ENCODE measurements at places on chromosomes 6 and 20. TPM values are rescaled to one million over a fixed set of nuclear protein-coding genes. Genes with fewer than 3 reads are reported as not detected.

DNA sequence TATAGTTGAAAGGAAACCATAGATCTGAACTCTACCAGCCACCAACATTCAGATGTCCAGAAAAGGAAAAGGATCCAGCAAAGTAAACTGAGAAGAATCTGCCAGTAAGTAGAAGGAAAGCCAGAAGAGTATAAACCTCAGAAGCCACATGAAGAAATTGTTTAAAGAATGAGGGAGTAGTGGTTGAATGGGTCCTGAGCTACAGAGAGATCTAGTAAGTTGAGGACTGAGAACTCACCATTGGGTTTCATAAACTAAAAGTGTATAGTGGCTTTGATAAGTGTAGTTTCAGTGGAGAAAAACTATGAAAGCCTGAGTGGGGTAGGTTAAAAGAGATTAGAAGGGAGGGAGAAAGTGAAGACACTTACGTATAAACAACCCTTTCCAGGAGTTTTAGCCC is 32.0 kb upstream of the SUMO4 start:
- DNase-seq = no peak

DNA sequence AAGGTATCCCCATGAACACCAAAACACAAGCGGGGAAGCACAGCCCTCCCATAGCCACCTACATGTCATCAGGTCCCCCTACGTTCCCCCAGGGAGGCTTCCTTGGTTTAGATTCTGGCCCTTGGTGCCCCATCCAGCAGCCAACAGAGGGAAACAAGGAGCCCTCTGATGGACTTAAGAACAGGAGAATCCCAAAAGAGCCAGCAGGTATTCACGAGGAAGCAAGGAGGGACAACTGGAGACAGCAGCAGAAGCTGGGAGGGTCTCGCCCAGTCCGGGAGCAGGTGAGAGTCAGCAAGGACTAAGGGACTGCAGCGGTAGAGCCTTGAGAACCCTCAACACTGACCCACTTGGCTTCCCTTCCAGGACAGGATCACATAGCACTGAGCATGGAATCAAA is 58.4 kb upstream of the TOP1 start:
- DNase-seq = no peak

GRCh38 chr20:37328149-37328945 is 17.6 kb upstream of the SRC start:
- no peak for DNase-seq

DNA sequence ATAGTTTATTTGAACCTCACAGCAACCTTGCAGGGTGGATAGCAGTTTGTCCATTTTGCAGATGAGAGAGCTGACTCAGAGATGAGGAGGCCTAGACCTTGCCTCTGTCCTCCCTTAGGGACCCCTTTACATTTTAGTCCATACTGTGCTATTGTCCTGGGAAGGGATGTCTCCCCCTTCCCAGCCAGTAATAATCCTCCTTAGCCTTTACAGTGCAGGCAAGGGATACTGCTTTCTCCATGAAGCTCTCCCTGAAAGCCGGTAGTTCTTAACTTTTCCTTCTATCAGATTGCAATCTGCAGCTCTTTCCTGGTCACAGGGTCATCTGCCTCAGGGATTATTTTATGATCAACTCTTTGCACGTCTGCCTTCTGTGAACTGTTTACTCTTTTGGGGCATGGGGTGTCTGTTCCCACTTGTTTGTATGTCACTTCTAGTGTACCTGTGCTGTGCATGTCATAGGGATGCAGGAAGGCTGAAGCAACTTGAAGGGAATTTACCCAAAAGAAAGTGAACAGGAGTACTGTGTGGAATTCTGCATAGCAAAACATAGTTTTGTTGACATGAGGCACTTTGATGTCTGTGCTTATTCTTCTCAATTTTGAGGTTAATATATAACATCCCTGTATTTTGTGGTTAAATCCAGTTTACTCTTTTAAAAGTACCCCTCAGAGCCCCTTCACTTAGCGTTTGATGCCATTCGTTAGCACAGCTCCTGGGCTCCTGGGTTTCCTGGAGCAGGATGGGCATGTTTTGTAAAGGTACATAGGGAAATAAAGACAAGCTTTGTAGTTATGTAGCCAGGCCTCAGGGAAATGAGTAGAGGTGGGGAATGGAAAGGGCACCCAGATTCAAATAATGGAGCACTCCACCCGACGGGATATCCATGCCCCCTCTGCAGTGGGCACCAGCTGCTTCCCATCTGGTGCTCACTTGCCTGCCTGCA is 38.1 kb downstream of the DHX35 start:
- DNase-seq = no peak

DNA sequence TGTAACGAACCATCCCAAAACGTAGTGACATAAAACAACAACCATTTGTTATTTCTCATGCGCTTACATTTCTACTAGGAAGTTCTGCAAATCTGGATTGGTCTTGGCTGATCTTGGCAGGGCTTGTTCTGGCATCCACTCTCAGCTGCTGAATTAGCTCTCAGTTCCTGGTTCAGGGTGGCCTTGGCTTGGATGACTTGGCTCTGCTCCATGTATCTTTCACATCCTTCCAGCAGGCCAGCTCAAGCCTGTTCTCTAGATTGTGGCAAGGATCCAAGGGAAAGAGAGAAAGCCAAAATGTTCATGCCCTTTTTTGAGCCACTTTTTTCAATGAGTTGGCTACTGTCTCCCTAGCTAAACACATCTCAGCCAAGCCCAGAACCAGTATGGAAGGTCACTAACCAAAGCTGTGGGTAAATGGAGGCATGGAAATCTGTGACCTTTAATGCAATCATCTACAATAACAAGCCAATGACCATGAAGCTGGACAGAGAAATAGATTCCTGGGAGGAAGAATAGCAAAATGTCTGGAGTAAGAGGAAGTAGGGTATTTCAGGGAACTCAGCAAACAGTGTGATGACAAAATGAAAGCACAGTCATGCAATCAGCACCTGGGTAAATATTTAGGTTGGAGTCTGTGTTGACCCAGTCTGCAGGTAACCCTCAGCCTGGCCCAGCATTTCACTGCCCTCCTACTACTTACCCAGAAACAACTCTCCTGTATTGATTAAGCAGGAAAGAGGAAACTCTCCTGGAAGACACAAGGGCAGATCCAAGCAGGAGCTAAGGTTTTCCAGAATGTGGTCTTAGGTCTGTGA is 32.7 kb upstream of the SNAP25 start:
- no peak for DNase-seq

GRCh38 chr6:106715922-106716321 is 86.5 kb downstream of the QRSL1 start:
- no peak for DNase-seq

DNA sequence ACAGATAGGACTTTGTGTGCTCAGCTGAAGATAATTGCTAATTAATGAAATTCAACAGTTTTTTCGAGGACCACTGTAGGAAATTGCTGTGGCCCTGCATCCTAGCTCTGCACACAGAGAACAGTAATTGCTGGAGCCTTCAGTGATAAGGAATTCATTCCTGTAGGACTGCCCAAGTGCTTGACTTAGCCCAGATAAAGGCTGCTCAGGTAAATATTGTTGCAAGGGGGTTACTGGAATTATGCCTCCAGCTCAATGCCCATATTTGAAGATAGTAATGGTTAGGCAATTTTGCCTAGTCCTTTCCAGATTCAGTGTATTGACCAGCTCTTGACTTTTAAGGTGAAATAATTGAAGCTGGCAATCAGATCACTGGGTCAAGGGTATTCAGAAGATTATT is 122.9 kb downstream of the SLC24A3 start:
- no peak for DNase-seq

DNA sequence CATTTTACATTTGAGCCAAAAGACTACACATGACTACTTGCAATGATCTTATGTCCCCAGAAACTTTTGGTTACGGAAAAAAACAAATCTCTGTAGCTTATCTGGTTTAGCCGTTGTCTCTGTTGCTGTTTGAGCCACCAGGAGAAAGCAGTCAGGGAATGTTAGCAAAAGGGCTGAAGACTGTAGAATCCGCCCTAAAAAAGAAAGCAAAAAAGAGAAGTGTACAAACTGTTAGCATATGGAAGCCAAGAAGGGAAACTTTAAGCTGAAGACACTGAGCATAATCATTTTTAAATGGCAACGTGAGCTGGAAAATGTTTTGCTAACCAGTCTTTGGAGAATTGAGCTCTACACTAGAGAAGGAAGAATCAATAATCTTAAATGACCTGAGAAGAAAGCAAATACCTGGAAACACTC is 69.9 kb upstream of the MYLIP start:
- no peak for DNase-seq

DNA sequence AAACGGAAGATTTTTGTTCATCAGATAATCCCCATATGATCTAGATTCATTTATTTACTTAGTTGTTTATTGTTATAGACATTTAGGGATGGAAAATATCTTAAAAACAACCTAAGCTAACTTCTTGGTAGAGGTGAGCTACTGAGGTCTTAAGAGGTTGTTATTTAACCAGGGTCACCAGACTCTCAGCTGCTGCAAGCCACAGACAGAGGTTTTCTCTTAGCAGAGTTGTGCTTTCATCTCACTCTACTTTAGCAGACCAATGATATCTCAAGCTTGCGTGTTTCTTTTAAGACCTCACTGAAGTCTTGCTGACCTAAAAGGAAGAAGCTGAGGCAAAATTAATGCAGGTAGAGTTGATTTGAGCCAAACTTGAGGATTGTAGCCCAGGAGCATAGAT is 43.6 kb downstream of the NCOA7 start:
- DNase-seq = no peak

Gene POPDC3
- total RNA-seq = not detected

DNA sequence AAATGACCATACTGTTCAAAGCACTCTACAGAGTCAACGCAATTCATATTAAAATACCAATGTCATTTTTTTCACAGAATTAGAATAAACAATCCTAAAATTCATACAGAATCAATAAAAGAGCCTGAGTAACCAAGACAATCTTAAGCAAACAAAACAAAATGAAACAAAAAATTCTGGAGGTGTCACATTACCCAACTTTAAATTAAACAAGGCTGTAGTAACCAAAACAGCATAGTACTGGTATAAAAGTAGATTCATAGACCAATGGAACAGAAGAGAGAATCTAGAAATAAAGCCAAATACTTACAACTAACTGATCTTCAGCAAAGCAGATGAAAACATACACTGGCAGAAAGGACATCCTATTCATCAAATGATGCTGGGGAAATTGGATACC is 346.9 kb upstream of the JAG1 start:
- DNase-seq = no peak

Gene GMPR
- 26.7 TPM for total RNA-seq

Gene RSPO3
- 0.52 TPM for total RNA-seq

DNA sequence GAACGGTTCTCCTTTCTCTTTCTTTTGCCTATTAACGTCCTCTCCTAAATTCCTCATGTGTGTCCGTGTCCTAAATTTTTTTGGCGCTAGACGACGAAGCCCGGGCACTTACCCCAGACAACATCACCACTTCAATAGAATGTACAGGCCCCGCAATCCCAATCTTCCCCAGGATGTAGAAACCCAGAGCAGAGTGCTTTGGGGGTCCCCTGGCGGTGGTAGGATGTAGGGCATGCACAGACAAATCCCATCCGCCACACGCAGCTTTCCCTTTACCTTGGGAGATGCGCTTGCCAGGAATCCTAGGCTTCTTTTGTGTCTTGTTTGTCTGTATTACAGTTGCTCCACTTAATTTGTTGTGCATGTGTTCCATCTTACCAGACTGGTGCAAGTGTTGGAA is 417.3 kb upstream of the ARID1B start:
- no peak for DNase-seq

Gene CCN6
- total RNA-seq = 1.1 TPM

Gene GNAS-AS1
- not detected for total RNA-seq

GRCh38 chr6:127403636-127404035 is 55.6 kb downstream of the KIAA0408 start:
- no peak for DNase-seq

Gene KHDC1L
- not detected for total RNA-seq

GRCh38 chr20:48742912-48743680 is 84.7 kb downstream of the PREX1 start:
- no peak for DNase-seq

- DNase-seq = no peak
These were observed 43.8 kb downstream of the LGSN start for GRCh38 chr6:63275953-63276352.

Gene C20orf144
- total RNA-seq = not detected

DNA sequence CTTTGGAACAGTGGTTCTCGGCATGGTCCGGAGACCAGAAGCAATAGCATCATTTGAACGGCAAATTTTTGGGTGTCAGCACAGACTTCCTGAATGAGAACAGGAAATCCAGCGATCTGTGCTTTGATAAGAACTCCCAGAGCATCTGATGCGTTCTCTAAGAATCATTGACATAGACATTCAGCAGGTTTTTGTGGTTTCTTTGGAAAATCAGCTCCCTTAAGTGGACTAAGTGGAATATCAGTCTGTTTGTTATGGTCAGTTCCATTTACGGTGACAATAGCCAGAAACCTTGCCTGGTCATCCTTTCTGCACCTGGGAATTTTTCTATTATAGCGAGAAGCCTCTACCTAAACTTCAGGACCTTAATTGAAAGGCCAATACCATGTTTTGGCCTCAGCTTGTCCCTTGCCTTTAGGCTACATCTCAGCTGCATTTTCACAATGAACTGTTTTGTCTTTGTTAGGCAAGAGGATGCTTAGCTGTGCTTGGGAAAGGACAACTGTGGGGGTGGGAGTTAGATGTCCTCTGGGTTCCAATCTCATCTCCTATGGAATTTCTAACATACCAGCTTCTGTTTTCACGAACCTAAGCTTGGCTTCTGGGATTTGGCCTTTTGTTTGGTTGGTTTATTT is 299.7 kb downstream of the CDKAL1 start:
- no peak for DNase-seq

Gene IPCEF1
- 1.7 TPM for total RNA-seq

DNA sequence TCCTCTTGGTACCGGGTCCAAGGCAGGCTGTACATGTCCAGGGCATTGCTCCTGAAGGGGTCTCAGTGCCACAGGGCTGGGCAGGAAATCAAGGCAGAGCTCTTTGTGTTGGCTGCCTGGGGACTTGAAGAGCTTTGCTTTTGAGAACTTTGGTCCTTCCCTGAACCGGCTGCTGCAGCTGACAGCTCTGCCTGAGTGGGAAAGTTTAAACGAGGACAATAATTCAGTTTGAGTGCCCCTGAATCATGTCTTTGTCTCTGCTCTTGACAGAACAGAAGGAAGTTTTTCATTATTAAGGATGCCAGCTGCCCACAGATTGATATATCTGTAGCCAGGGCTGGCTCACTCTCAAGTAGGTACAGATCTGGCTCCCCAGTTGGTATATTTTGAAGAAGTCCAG is 56.1 kb downstream of the ANKRD6 start:
- DNase-seq = no peak

DNA sequence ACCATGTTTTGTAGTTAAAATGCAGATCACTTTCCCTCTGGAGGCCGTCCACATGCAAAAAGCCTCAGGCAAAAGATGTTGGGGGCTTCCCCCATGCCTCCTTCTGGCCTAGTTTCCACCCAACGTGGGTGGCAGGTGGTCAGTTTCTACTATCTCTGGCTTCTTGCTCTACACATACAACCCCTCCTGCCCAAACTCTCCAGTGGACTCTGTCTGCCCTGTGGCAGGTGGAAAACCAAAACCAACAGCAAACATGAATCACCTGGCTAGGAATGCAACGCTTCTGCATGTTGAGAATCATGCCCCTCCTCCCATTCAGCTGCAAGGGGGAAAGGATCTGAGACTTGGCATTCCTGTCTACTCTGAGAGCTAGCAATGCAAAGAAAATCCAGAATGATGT is 94.8 kb downstream of the MBOAT1 start:
- DNase-seq = no peak

Gene RIMS1
- 1.3 TPM for total RNA-seq

Gene ZNF341
- 4.5 TPM for total RNA-seq
